ENCODE measurements at places on chromosomes 2 and 18.

- no peak for DNase-seq
Measured at GRCh38 chr18:2536493-2536892, 34.8 kb downstream of the METTL4 start.

GRCh38 chr2:105771836-105772235 lies 27.1 kb downstream of the NCK2 start:
- DNase-seq, result no peak

- DNase-seq, result no peak
Measured at GRCh38 chr2:174753038-174753633, 11.1 kb downstream of the CHRNA1 start.

- peak; percentile 2 for DNase-seq
Measured at GRCh38 chr2:71100195-71100964, 29.6 kb downstream of the MCEE start.

DNA sequence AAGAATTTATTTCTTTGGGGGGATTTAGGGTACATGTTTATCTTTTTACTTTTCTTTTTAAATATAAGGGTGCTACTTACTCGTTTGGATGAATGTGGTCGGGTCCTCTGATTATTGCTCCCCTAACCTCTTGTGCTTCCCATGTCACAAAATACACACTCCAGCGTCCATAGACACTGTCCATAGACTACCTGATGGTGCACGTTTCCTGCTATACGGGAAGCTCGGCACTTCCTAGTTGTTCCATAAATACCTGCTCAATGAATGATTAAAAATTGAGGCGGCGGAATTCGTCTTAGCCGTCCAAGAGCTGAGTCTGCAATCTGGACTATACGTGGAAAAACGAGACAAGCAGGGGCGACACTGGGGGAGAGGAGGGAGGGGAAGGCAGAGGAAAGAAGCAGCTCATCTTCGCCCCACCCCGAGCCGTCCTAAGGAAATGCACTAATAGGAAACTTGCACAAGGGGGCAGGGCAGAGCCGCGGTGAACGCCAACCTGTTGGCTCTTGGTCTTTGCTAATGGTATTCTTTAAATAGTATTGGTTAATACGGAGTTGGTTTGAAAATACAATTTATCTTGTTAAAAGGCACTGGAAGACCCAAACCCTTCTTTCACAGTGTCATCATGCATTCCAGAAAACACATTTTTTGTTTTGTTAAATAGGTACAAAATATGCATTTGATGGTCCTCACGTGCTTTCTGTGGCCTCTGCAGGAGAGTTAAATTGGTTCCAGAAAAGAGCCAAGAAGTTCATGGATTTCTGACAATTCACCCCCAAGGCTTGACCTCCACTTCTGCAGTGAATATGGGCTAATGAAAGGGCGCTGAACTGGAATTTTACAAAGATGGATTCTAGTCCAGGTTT lies 73.0 kb upstream of the KCTD1 start:
- no peak for DNase-seq

- no peak for DNase-seq
Measured at GRCh38 chr2:42312106-42312505, 48.9 kb downstream of the COX7A2L start.

DNA sequence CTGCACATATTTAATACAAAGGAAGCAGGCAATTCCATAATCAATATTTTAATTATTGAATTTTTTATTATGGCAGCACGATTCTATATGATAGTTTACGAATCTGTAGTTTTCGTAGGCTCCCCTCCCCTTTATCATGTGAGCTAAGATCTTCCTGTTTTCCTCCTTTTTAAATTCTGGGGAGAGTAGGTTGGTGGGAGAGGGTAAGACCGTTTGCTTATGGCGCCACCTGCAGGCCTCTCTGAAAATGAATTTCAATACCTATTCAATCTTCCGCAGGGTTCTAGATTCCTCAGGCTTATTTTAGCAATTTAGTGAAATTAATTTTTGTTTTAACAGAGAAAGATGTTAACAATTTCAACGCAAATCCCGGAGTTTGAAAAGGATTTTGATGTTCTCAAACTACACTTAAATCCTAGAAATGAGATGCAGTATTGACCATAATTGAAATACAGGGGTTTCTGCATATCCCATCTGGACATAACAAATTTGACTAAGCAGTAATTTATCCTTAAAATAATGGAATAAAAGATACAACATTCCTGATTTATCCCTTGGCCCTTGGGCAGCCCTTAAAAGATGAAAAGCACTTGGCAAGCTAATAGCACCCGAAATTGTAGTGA lies 12.8 kb upstream of the GBX2 start:
- DNase-seq, result no peak

DNA sequence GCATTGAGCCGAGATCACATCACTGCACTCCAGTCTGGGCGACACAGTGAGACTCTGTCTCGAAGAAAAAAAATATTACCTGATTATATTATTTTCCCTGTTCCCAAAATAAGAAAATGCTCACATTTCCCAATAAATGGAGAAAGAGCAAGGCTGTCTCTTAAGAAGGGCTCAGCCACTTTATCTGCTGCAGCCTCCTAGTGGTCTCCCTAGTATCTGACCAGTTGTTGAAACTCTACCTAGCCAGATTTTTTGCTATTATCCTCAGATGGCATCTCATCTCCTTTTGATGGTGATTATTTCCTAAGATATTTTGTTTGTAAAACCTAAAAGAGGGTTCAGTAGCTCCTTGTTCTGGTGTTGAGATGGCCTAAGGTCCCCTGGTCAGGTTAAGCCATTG lies 114.3 kb downstream of the TPGS2 start:
- no peak for DNase-seq

GRCh38 chr2:20674974-20675679 lies 8.2 kb downstream of the GDF7 start:
- no peak for DNase-seq

DNA sequence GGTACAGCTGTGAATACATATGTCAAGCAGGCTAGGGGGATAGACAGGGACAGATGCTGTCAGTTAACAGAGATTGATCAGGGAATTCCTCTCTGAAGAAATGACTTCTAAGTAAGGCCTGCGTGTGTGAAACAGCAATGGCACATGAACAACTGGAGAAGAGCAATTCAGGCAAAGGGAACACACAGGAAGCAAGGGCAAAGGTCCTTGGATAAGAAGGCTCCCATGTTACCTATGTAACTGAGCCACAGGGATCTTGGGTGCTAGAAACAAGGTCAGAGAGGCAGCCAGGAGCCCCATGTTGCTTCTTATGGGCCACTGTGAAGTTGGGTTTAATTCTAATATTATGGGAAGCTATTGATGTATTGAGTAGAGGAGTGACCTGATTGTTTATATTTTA lies 373.7 kb upstream of the ACVR2A start:
- DNase-seq, result no peak

DNA sequence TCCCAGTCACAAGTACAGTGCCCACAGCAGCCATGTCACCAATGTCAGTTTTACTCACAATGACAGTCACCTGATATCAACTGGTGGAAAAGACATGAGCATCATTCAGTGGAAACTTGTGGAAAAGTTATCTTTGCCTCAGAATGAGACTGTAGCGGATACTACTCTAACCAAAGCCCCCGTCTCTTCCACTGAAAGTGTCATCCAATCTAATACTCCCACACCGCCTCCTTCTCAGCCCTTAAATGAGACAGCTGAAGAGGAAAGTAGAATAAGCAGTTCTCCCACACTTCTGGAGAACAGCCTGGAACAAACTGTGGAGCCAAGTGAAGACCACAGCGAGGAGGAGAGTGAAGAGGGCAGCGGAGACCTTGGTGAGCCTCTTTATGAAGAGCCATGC lies 31.3 kb downstream of the COX7A2L start:
- DNase-seq, result no peak
